CD4-positive, alpha-beta T cell treated with Interferon alpha-2 for 1 hour (primary cell): ENCODE measurements at places on chromosomes 16 and 17.

- DNase-seq = no peak
Observed at GRCh38 chr16:67087803-67088202, 21.9 kb upstream of the PHAF1 start.

- DNase-seq = no peak
Observed at GRCh38 chr16:76194616-76195015, 82.6 kb upstream of the CNTNAP4 start.

- DNase-seq = no peak
Observed at GRCh38 chr17:10628756-10629155, 28.4 kb downstream of the MYH3 start.

- DNase-seq = no peak
Observed at GRCh38 chr17:59637611-59638310, 18.1 kb downstream of the CLTC start.

GRCh38 chr16:82605076-82605475, 21.7 kb upstream of the CDH13 start:
- no peak for DNase-seq

GRCh38 chr17:50676065-50676975, 31.4 kb downstream of the ANKRD40 start:
- no peak for DNase-seq
